Stimulated activated CD4-positive, alpha-beta T cell treated with anti-CD3 and anti-CD28 coated beads, TNF-alpha, amount 100 ng/mL, for 1 hour (primary cell): ENCODE measurements at places on chromosomes 2 and 18.

GRCh38 chr2:3703757-3704355 lies 481 bp downstream of the DCDC2C start:
- DNase-seq, result no peak

GRCh38 chr2:12326449-12327190 lies 390.1 kb upstream of the TRIB2 start:
- no peak for DNase-seq

DNA sequence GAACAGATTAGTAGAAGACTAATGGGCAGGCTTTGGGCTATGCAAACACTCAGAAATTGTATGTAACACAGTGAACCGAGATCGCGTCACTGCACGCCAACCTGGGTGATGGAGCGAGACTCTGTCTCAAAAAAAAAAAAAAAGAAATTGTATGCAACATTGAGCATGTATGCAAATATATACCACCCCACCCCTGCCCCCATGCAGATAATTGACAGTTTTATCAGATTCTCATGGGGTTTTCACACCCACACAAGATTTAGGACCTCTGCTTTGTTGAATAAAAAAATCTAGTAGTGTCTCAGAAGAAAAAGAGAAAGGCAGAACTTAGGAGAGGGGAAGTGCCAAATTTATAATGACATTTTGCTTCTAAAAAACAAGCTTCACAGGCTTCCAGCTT lies 131.6 kb upstream of the FN1 start:
- DNase-seq, result no peak

DNA sequence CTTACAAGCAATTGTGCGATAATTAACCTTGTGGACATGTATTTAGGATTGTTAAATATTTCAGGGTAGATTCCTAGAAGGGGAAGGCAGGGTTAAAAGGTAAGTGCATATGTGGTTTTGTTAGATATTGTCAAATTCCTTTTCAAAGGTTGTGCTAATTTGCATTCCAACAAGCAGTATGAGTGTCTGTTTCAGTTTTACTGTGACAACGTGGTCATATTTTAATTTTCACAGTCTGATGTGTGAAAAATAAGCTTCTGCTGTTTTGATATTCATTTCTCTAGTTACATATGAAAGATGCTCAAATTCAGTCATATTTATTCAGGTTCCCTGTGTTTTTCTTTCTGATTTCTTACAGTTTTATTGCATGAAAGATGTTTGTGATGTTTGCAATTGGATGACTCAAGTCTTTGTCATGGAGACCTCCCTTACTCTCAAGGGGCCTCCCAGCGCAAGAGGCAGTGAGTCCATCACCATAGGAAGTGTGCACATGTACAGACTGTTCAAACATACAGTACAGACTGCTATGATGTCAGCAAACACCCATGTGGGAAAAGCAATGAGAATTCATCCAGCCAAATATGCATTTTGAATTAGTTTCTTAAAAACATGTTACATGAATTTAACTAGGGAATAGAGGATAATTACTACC lies 310.8 kb downstream of the GALR1 start:
- DNase-seq, result no peak

DNA sequence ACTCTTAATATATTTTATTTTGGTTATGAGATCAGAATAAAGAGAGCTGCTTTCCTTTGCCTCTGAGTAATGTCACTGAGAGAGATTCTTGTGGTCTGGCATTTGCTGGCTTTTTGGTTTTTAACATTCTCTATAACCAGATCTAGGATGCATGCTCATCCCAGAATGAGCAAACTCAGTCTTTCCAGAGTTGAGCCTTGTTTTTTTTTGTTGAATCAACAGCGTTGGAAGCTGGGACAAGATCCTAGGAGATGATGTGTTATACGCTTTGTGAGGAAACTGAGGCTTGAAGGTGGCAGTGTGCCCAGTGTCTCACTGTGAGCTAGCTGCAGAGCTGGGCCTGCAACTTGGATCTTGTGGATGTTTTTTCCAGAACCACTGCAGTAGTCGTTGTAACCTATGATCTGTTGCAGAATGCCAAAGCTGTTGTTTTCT lies 19.5 kb downstream of the MYO1B start:
- DNase-seq, result no peak

DNA sequence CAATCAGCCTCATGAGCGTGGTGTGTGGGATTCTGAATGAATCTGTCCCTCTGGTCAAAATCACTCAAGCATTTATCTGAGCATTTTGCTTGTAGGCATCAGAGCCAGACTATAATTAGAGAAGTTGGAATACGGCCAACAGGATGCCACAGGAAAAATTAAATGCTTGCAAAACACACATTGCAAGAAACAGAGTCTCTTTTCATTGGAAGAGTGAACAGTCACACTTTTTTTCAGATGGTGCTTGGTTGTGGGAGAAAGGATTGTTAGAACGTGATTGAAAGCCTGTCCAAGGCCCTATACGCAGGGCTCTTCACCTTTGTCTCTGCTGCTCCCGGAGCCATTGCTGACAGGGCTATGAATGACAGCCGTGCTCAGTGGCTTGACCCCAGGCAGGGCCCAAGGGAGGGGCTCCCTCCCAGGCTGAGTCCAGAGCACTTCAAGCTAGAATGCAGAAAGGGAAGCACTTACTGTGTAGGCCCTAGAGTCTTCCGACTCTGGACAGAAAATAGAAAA lies 59.8 kb downstream of the SNTG2 start:
- DNase-seq, result no peak

GRCh38 chr2:96824079-96824870 lies 8.2 kb downstream of the CNNM3 start:
- no peak for DNase-seq

GRCh38 chr2:192184349-192184748 lies 10.4 kb downstream of the TMEFF2 start:
- DNase-seq, result no peak

DNA sequence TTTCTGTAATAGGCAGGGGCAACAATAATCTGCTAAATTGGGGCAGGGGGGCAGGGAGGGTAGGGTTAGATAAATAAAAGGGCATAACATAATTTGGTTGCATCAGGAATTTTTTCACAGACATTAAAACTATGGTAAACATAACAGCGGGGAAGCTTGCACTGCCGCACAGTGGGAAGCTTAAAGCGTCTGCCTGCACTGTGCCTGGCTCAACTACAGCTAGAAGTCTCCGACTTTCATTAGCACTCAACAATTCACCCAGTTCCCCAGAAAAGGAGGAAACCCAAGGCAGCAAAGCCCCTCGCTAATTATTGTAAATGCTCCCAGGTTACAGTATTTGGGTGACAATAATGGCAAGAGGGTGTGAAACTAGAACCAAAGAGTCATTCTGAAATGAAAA lies 562.9 kb downstream of the ARHGAP15 start:
- DNase-seq, result no peak

DNA sequence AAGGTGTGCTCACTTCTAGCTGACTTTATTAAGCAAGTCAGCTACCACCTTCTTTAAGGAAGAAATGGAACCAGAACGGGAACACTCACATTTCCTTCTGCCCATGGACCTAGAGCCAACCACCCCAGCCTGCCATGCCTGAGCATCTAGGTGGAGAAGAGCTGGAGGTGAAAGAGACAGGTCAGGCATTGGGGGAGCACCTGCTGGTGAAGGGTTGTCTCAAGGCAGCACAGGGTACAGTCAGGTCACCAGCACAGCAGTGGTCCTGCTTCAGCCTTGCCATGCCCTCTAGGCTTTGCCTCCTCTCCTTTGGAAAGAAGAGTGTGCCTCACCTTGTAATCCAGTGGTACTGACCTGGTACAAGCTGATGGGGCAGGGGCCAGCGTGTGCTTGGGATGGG lies 107.9 kb downstream of the KCNF1 start:
- no peak for DNase-seq

GRCh38 chr2:136175868-136176267 lies 57.9 kb upstream of the CXCR4 start:
- no peak for DNase-seq

GRCh38 chr2:176283291-176284068 lies 14.2 kb downstream of the MTX2 start:
- no peak for DNase-seq
